Right lobe of liver (tissue), 6 donors: ENCODE measurements at places on chromosomes 2 and 18. TPM values are rescaled to one million over a fixed set of nuclear protein-coding genes. Genes with fewer than 3 reads are reported as not detected.

DNA sequence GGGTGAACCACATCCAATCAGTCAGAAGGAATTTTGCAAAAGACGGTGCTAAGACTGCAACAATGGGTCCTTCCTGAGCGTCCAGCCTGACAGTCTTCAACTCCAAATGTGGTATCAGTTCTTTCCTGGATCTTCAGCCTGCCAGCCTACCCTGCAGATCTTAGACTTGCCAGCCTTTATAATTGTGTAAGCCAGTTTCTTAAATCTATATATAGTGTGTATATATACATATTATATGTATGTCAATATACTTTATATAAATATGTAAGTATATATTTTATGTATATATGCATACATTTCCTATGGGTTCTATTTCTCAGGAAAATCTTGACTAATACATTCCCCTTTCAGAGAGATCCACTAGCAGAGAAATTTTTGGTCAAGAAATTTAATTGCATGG is 245.5 kb downstream of the FHOD3 start:
- H3K27ac ChIP-seq = no peak overlapping the region
- H3K4me1 ChIP-seq = no peaks in the 10 kb centered on the region
- H3K36me3 ChIP-seq = no peaks in the 10 kb centered on the region

- DNase-seq = peak; percentile 50
- H3K27ac ChIP-seq = no peak overlapping the region
- H3K4me1 ChIP-seq = no peaks in the 10 kb centered on the region
Measured at GRCh38 chr2:10057231-10058107, 14.1 kb downstream of the KLF11 start.

- H3K27ac ChIP-seq = no peak overlapping the region
- H3K36me3 ChIP-seq = no peaks in the 10 kb centered on the region
- no peaks in the 10 kb centered on the region for H3K4me1 ChIP-seq
- no peak overlapping the region for H3K4me3 ChIP-seq
Measured at GRCh38 chr2:227933884-227934283, 62.5 kb downstream of the DAW1 start.

- no peak for DNase-seq
- H3K36me3 ChIP-seq = no peaks in the 10 kb centered on the region
- no peaks in the 10 kb centered on the region for H3K4me1 ChIP-seq
- no peak overlapping the region for H3K27ac ChIP-seq
Measured at GRCh38 chr2:67670747-67671183, 273.6 kb downstream of the ETAA1 start.

DNA sequence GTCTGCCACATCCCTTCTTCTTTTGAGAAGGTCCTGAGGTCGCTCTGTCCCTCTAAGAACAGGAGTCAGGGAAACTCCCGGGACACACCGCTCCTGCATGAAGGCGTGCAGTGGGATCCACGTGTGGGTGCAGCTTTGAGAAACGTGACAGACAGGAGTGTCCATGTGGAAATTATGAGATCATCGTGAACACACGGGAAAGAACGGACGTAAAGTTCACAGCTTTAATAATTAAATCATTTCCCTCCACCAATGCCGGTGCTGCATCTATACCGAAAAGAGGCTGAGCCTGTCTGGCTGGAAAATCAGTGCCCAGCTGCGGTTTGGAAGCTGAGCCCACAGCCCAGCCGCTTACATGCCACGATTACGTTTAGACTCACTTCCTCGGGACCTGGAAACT is 372.4 kb upstream of the SALL3 start:
- DNase-seq = no peak
- no peaks in the 10 kb centered on the region for H3K36me3 ChIP-seq
- no peaks in the 10 kb centered on the region for H3K27me3 ChIP-seq
- no peak overlapping the region for H3K27ac ChIP-seq
- H3K4me3 ChIP-seq = no peak overlapping the region

GRCh38 chr2:240396623-240397541 is 38.6 kb upstream of the GPC1 start:
- no peaks in the 10 kb centered on the region for H3K27me3 ChIP-seq
- H3K4me1 ChIP-seq = no peaks in the 10 kb centered on the region
- no peaks in the 10 kb centered on the region for H3K36me3 ChIP-seq
- no peak for DNase-seq
- no peak overlapping the region for H3K27ac ChIP-seq

GRCh38 chr2:98828369-98828744 is 97.4 kb upstream of the MGAT4A start:
- H3K4me3 ChIP-seq = no peak overlapping the region
- H3K36me3 ChIP-seq = no peaks in the 10 kb centered on the region
- H3K27ac ChIP-seq = no peak overlapping the region

GRCh38 chr2:3307901-3308300 is 69.7 kb downstream of the EIPR1 start:
- no peaks in the 10 kb centered on the region for H3K36me3 ChIP-seq
- H3K4me3 ChIP-seq = no peak overlapping the region
- DNase-seq = peak; percentile 8
- no peaks in the 10 kb centered on the region for H3K27me3 ChIP-seq
- H3K27ac ChIP-seq = no peak overlapping the region

DNA sequence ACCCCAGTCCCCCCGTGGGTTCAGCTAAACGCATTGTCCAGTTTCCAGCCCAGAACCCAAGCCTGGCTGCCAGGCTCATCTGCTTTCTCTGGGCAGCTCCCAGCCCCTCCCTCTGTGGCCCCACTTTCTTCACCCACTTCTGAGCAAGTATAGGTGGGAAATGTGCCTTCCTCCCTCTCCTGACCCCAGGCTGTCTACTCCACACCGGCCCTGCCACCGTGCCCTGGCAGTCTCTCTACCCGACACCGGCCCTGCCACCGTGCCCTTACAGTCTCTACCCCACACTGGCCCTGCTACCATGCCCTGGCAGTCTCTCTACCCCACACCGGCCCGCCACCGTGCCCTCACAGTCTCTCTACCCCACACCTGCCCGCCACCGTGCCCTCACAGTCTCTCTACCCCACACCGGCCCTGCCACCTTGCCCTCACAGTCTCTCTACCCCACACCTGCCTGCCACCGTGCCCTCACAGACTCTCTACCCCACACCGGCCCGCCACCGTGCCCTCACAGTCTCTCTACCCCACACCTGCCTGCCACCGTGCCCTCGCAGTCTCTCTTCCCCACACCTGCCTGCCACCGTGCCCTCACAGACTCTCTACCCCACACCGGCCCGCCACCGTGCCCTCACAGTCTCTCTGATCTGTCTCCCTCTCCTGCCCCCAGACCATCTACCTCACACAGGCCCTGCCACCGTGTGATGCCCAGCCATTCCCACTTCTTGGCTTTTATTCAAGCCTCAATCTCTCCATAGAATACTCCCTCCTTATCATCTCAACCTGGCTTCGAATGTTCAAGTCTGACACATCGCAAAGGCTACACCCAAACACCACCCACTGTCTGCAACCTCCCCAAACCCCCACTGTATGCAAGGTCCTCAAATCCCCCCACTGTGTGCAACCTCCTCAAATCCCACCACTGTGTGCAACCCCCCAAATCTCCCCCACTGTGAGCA is 108.9 kb downstream of the TPO start:
- no peaks in the 10 kb centered on the region for H3K27me3 ChIP-seq
- no peak overlapping the region for H3K4me3 ChIP-seq
- no peaks in the 10 kb centered on the region for H3K4me1 ChIP-seq
- no peak overlapping the region for H3K27ac ChIP-seq
- peak; percentile 17 for DNase-seq

GRCh38 chr2:241774419-241775222 is 2.0 kb upstream of the GAL3ST2 start:
- H3K4me3 ChIP-seq = no peak overlapping the region
- DNase-seq = peak; percentile 54
- no peaks in the 10 kb centered on the region for H3K36me3 ChIP-seq
- no peak overlapping the region for H3K27ac ChIP-seq
- no peaks in the 10 kb centered on the region for H3K4me1 ChIP-seq

The EGR4 gene
- not detected for total RNA-seq

The PDCL3 gene
- total RNA-seq = 8.4 TPM

The SMYD1 gene
- not detected for total RNA-seq

The ABCB11 gene
- total RNA-seq = 127 TPM

The DNAJC5G gene
- not detected for total RNA-seq

The VWA3B gene
- 0.14 TPM for total RNA-seq

The CCL20 gene
- 106 TPM for total RNA-seq

The IL1RL2 gene
- 2.4 TPM for total RNA-seq
